ENCODE measurements at places on chromosomes 3 and 15. TPM values are rescaled to one million over a fixed set of nuclear protein-coding genes. Genes with fewer than 3 reads are reported as not detected.

LRRC31 gene
- total RNA-seq = not detected

ARGFX gene
- not detected for total RNA-seq

CASR gene
- total RNA-seq = not detected

CCR3 gene
- not detected for total RNA-seq

THPO gene
- not detected for total RNA-seq

RARRES1 gene
- total RNA-seq = not detected
